ENCODE measurements at places on chromosomes 5 and 9.

GRCh38 chr9:130846487-130847305 is 11.6 kb downstream of the ABL1 start:
- DNase-seq = no peak

GRCh38 chr5:32182463-32183063 is 8.4 kb upstream of the GOLPH3 start:
- DNase-seq = no peak

- DNase-seq = no peak
Measured at GRCh38 chr5:150393096-150393645, 19.5 kb downstream of the CD74 start.

DNA sequence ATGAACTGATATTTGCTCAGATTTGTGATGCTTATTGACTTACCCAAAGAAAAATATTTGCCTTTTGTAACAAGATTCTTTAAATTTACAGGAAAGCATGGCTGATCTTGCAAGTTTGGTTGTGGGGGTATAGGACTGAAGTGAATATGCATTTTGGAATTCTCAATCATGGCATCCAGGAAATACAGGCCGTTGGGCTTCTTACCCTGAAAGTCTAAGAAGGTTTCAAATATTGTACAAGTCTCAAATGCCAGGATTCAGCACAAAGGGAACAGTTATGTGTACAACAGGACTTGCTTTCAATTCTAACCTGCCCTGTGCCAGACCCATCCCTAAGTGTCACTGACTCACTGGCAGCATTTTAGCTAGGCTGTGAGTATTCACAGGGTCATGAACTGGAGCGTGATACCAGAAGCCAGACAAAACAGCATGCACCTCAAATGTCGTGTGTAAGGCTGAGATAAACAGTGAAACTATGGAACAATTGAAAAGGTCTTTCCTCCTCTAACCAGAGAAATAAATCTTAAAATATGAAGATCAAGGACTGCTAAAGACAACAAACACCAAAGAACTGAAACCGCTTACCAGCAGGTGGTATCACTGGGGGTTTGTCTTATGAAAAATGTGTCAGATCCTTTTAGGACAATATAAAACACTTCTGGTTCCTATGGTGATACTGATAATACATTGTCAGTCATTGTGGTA is 168.6 kb upstream of the RGMB start:
- no peak for DNase-seq

DNA sequence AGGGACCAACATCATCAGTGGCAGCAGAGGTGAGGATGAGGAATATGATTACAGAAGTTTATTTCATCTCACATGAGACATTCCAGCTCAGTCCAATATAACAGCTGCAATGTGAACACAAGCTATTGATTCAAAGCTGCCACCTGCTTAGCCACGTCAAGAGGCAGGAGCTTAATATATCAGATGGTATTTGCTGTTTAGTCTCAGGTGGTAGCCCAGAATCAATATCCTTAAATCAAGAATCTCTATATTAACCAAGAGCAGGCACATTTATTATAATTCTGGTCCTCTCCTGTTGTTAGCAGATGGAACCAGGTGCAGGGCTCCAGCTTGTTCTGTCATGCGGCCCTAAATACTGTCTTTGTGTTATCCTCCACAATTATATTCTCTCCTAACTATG is 431.6 kb downstream of the ICE1 start:
- peak; percentile 87 for DNase-seq

DNA sequence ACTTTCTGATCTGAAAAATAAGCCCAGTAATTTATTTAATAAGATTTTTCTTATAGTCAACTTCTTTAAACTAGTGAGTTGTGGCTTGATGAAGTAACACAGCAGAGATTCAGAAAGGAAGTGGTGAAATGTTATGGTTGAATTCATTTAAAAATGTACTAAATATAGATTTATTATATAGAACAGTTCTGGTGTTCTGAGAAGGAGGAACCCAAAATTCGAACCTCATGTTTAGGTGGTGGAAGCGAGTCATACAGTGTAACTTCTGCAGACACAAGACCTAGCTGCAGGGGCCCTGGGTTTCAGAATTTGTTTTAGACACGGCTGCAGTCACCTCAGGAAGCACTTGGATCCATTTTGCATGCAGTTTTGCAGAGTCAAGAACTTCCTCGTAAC is 188.2 kb downstream of the TRIO start:
- DNase-seq = no peak

DNA sequence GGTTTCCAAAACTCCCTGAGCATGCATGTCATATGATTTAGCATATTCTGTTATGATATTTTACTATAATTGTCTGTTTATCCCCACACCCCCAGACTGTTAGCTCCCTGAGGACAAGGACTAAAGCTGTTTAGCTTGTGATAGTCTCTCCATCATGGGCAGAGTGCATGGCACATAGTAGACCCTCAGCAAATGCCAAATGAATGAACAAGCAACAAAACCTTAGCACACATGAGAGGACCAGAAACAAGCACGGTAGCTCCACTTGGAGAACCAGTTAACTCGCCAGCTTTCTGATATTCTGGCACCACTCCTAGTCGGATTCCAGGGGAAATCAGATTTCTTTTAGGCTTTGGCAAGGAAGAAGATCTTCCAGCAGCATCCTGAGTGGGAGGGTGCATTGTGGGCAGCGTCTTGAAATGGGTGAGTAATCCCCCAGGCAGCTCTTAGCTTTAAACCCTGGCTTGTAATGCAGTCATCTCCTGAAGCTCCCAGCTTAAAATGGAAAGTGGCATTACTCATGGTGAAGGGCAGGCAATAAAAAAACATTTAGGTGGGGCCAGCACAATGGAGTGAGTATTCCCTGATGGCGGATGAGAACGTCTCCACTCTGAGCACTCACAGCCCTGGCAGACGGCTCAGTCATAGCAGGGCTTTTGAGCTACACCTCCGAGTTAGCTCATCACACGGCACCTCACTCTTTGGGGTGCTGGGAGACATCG is 41.1 kb downstream of the FGF1 start:
- DNase-seq = no peak

DNA sequence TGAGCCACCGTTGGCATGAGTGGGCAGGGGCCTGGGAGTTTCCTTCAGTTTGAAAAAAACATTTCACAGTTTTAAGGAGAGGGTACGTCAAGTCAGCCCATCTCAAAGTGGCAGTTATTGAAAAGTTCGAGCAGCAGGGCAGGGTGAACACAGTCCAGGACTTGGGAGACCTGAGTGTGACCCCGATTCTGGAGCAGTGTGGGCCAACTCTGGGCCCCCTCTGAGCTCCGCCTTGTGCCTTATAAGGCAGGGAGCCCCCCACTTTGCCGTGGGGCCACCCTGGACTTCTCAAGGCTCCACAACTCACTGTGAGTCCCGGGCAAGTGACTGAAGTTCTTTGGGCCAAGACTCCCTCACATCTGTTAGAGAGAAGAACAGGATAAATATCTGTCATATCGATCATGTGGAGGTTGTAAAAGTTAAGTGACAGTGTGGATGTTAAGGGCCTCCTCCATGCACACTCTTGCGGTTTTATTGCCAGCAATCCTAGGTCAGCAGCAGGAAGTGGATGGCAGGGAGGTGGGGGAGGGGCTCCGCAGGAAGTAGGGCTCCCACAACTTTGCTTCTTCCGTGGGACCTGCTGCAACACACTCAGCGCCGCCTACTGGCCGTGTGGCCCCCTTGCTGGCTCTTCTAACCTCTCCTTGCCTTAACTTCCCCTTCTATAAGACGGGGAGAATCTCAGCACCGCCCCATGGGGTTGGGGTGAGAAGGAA is 38.4 kb downstream of the HRH2 start:
- no peak for DNase-seq

DNA sequence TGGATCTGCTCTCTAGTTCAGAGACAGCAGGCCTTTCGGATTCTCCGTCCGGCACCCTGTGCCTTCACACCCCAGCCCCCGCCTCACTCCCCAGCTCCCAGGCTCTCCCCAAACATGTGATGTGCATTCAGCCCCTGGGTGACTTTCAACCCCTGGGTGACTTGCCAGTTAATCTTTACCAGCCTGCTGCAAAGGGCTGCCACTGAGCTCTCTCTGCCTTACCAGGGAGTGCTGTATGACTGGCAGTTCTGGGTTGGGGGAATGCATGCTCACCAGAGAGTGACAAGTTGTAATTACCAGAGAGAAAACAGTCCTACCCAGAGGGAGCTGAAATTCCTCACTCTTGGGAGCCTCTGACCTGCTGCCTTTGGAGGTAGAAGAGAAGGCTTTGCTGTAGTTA is 4.9 kb upstream of the ADRA1B start:
- DNase-seq = no peak

GRCh38 chr9:14438232-14439021 is 124.5 kb upstream of the NFIB start:
- DNase-seq = no peak

DNA sequence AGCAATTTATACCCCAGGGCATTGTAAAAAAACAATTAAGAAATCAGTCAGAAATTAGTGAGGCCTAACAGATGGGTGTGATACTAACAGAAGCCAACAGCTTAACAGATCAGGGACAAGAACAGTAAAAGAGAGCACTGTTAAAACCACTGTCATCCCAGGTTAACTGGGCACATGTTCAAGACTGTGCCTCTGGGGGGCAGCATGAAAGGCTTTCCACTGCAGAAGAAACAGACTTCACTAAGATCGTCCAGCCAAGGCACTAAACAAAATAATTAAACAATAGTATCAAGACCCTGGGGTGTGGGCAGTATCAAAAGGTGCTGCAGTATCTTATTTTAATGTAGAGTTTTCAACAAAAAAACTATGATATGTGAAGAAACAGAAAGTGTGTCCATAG is 43.5 kb downstream of the FBN2 start:
- no peak for DNase-seq

GRCh38 chr5:144958002-144958401 is 787.3 kb downstream of the KCTD16 start:
- DNase-seq = no peak

DNA sequence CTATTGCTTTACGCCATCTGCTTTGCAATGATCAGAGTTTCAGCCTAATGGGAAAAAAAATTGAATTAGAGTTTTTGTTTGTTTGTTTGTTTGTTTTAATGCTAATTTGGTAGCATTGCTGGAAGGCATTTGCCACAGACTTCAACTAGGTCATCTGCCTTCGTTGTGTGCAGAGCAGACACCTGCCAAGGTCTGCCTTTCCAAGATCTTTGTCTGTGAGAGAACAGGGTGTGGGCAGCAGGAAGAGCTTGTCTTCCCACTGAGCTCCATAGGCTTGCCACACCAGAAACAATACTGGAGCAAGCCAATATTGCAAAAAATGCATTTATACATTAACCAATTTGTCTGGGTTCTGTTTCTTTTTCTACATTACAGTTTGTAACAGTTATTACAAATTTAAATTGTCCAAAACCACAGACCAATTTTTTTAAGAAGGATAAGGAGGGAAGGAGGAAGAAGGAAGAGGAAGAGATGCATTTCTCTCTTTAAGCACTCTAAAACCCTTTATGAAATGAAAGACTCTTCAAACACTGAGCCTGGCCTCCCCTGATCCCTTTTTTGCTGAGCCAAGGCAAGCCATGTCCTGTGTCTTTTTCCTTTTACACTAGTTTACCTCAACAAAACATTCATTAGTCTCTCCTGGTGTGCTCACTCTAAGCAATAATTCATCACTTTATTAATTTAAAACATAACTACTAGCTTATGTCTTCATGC is 210.5 kb downstream of the SNX18 start:
- DNase-seq = no peak

GRCh38 chr5:75202935-75203334 is 33.7 kb downstream of the ANKRD31 start:
- DNase-seq = no peak

GRCh38 chr5:38569180-38569579 is 12.7 kb upstream of the LIFR start:
- DNase-seq = peak; percentile 85

DNA sequence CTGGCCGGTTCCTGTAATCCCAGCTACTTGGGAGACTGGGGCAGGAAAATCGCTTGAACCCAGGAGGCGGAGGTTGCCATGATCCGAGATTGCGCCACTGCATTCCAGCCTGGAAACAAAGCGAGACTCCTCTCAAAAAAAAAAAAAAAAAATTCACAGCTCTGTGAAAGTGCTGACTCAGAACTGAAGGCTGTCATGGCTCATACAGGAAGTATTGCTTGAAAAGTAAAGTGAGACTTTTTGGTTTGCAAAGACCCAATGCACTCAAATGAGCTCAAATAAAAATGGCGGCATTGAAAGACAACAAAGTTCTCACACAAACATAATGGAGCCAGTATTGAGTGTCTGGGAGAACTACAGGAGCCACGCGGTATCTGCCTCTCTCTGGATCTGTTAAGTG is 202.1 kb downstream of the FBXL7 start:
- DNase-seq = no peak

GRCh38 chr9:15693701-15694100 is 140.9 kb downstream of the CCDC171 start:
- DNase-seq = no peak

GRCh38 chr9:15982182-15982581 is 429.3 kb downstream of the CCDC171 start:
- DNase-seq = no peak

GRCh38 chr5:140882591-140882899 is 621 bp downstream of the PCDHA13 start:
- DNase-seq = no peak

- no peak for DNase-seq
Measured at GRCh38 chr5:84028093-84028492, 307.4 kb upstream of the HAPLN1 start.

Data from NCI-H524 treated with DMSO at 0.1 percent for 48 hours (cell line).